ENCODE measurements at places on chromosomes 2 and 18. TPM values are rescaled to one million over a fixed set of nuclear protein-coding genes. Genes with fewer than 3 reads are reported as not detected.

GRCh38 chr2:228268756-228269155, 87.3 kb upstream of the SPHKAP start:
- no peak for DNase-seq

DNA sequence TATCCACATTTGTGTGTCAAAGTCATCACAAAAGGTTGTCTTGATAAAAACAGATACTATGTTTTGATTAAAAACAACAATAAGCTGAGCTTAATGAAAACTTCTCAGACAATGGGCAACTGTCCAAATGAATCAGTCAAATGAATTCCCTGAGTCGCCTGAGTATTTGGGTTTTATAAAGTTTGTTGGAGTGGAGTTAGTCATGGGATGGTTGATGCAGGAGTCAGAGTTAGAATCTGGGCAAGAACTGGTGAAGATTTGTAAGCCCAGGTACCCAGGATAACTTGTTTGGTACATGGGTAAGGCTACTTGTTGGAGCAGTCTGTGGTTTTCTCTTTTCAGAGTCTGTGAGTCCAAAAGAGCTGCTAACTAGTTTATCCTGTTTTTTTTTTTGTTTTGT, 34.4 kb upstream of the RAPGEF4 start:
- DNase-seq: no peak

The NETO1 gene
- not detected for total RNA-seq

The CAPN13 gene
- total RNA-seq: 93.3 TPM

The TMEM247 gene
- total RNA-seq: not detected

The ABCB11 gene
- total RNA-seq: not detected

GRCh38 chr2:25372405-25373268, 30.9 kb upstream of the DNMT3A start:
- DNase-seq: peak; percentile 24

DNA sequence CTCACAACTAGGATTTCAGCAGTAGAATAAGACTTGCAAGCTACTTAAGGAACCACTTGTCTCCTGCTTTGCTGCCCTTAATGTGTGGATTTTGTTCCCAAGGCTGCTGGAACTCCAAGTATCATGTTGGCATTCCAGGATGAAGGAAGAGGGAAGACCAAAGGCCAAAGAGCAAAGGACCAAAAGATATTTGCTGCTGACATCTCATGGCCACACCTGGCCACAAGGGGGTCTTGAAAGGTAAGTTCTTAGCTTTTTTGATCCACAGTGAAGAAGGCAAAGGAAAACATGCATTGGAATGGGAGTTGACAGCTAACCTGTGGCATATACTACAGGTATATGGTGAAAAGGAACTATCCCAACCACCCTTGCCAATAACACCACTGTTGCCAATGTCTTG, 3.9 kb upstream of the MATN3 start:
- no peak for DNase-seq

DNA sequence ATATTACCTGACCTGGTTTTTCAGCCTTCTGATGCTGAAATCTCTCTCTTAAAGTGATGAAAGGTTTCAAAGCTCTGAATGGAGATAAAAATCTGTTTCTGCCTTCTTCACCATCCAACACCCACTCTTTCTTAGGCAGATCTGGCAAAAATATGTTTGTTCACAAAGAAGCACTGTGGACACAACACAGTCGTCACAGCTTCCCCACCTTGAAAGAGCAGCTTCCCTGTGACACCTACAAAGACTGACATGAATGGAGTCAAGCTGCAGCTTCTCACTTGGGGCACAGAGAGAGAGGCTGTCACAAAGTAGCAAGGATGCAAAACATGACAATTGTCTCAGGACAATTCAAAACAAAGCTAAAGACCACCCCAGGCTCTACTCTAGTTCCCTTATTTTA, 86.5 kb downstream of the ICOS start:
- no peak for DNase-seq

The EXOC6B gene
- 26.1 TPM for total RNA-seq

GRCh38 chr2:239824046-239824694, 201.0 kb downstream of the NDUFA10 start:
- peak; percentile 72 for DNase-seq

GRCh38 chr2:239073270-239073669, 225.4 kb downstream of the TWIST2 start:
- no peak for DNase-seq

- peak; percentile 18 for DNase-seq
Observed at GRCh38 chr18:76384861-76385680, 110.0 kb downstream of the ZNF516 start.

- DNase-seq: no peak
Observed at GRCh38 chr2:56369316-56369715, 185.5 kb downstream of the CCDC85A start.

DNA sequence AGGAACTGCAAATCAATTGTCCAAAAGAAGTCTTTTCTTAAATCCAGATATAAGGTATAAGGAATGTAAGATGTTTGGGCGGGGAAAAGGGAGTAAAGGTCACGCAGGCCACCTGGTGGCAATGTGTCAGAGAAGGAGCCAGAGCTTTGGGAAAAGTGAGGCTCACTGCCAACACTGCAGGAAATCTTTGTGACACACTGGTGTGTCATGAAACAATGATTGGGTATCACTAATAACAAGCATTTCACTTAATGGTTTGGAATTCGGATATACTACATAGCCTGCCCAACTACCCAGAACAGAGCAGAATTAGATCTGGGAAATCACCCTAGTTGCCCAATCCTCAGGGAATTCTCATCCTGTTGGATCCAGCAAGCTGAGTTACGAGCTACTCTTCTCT, 61.0 kb downstream of the RBMS1 start:
- DNase-seq: peak; percentile 29

- no peak for DNase-seq
Observed at GRCh38 chr2:216491793-216492596, 6.6 kb upstream of the RPL37A start.

GRCh38 chr2:322326-322725, 34.4 kb upstream of the ALKAL2 start:
- DNase-seq: no peak

- DNase-seq: no peak
Observed at GRCh38 chr2:212752730-212753351, 214.2 kb upstream of the ERBB4 start.

The ITPRIPL1 gene
- total RNA-seq: not detected

The IAH1 gene
- total RNA-seq: 37.5 TPM

The ABCG8 gene
- 6.7 TPM for total RNA-seq

GRCh38 chr2:177896587-177896986, 176.0 kb downstream of the PDE11A start:
- DNase-seq: no peak

The RMC1 gene
- 39.5 TPM for total RNA-seq

GRCh38 chr2:236552212-236552542, 17.4 kb upstream of the ACKR3 start:
- no peak for DNase-seq

The C2orf76 gene
- 8.4 TPM for total RNA-seq

The CSRNP3 gene
- total RNA-seq: 9.9 TPM

DNA sequence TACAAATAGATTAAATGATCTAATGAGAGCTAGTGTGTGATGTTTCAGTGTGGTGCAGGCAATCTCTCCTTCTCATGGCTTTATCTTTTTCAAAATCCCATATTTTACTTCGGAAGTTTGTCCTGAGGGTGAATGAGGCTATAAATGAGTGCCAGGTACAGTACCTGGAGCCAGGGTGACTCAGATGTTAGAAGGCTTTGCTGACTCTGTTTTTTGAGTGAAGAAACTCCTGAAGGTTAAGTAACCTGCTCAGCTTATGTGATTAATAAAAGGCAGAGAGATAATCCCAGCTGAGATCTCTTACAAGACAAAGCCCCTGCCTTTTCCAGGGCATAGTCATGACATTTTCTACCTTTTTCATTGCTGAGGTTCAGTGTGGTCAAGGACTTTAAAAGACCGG, 52.6 kb downstream of the MGAT5 start:
- no peak for DNase-seq

The ANKRD29 gene
- 10.1 TPM for total RNA-seq

GRCh38 chr2:46569766-46570165, 90.4 kb downstream of the TMEM247 start:
- no peak for DNase-seq

DNA sequence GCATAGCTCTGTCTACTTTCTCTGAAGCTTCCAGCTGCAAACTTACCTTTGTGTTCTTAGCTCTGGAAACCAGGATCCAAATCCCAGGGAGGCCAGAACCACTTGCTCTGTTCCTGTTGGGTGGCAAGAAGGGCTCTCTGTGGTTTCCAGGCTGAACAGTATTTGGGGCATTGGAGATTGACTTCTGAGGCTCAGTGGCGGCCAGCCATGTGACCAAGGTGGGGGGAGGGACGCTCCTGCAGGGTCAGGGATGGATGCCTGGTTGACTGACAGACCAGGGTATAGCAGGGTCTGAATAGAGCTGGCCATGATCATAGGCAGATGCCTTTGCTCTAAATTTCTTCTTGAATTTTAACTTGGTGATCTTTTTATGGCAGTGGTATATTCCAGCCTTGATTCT, 15.1 kb downstream of the SLC4A5 start:
- DNase-seq: no peak

The OR6B2 gene
- not detected for total RNA-seq

The C2orf81 gene
- not detected for total RNA-seq

DNA sequence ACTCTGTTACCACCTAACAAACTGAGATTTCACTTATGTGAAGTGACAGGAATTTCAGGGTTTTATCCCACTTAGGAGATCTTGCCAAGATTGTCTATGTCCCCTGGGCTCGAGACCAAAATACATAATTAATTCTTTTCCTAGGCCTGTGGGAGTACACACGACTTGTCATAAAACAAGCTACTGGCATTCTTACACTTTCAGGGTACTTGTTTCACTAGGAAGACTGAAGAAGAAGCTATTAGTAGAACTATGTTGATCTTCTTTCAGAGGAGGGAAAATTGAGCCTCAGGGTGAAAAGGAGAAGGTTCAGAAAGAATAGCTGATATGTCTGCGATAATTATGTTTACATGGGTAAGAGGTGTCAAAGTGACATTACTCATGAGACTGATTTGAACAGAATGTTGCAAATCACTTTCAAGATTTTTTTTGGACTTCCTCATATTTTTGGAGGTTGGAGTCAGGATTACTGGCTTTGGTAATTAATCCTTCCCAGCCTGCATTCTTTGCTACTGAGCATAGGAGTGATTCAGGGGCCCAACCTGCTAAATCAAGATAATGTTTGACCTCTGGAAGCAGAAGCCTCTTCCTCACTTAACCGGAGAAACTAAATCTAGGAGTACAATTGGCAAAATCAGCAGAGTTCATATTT, 240.0 kb upstream of the NT5C1B start:
- no peak for DNase-seq

DNA sequence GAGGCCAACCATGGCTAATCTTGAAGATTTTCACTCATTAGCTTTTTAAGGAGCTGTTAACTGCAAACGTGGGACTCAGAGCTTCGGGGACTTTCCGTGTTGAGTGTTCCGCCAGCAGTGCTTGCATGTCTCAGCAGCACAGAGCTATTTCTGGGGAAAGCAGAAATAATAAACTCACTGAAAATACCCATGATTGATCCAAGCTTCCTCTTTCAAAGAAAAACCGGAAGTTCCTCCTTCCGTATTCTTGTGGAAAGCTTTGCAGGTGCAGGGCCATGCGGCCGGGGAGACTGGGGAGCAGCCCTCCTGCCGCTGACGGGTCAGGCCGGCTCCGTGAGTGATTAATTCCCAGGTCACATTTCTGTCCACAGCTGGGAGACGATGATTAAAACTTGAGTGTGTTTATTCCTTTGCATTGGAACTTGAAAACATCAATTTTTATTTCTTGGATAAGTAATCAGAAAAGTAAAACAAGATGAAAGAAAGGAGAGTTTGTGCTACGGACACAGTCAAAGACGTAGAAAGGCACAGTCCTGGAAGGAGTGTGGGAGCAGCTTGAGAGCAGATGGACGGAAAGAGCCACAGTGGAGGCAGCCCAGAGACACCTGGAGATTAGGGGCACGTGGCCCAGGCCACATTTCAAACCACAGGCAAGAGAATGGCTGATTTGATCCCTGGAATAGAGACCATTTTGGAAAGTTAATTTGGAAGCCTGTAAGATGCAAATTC, 54.2 kb upstream of the CTDP1 start:
- DNase-seq: no peak

GRCh38 chr2:195945056-195945455, 123.6 kb downstream of the DNAH7 start:
- no peak for DNase-seq
